ENCODE measurements at places on chromosomes 6 and 20.
A peak's percentile ranks its signal among the peaks of the same experiment; 100 is the strongest.

- no peak for DNase-seq
Measured at GRCh38 chr20:5484346-5484745, 167.6 kb upstream of the PROKR2 start.

DNA sequence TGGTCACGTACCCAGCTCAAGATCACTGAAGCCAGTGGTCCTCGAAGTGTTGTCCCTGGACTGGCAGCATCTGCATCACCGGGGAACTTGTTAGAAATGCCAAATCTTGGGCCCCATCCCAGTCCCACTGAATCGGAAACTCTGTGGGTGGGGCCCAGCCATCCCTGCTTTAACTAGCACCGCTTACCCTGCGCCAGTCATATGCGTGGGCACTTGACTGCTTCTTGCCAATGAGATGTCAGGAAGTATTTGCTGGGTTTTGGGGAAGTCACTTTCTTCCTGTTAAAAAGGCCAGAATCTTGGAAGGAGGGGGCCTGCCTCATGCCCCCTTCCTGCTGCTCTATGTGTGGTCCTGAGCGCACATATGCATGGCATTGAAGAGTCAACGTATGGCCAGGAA is 11.7 kb upstream of the SULF2 start:
- no peak for DNase-seq

DNA sequence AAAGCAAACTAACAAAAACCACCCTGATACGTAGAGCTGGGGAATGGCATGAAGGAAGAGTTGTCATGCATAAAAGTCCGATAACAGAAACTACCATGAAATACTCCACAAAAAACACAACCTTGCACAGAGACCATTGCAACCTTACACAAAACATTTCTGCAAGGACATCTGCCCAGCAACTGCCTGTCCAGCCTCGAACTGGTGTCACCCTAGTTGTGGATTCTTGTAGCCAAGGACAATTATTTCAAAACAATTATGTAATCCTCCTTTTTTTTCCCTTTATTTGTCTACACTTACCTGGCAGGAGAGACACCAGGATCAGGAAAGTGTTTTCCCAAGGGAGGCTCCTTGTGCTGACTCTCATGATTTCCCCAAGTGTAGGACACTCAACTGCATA is 232.5 kb upstream of the SYNDIG1 start:
- DNase-seq, result no peak

DNA sequence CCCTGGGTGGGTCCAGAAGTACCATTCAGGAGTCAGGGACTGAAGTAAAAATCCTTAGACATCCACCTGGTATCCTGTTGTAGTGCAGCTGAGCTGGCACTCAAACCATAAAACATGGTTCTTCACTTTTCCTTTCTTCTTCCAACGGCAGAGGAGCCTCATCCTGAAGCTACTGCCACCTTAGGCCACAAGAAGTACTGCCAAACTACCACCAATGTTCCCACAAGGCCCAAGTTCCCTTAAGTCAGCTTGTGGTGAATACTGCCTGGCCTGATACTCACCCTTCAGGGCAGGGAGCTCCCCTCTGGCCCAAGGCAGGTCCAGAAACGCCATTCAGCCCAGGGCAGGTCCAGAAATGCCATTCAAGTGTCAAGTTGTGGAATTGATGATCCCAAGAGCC is 1053.4 kb upstream of the CITED2 start:
- no peak for DNase-seq

- no peak for DNase-seq
Measured at GRCh38 chr20:46222521-46223007, 85.7 kb downstream of the CDH22 start.

DNA sequence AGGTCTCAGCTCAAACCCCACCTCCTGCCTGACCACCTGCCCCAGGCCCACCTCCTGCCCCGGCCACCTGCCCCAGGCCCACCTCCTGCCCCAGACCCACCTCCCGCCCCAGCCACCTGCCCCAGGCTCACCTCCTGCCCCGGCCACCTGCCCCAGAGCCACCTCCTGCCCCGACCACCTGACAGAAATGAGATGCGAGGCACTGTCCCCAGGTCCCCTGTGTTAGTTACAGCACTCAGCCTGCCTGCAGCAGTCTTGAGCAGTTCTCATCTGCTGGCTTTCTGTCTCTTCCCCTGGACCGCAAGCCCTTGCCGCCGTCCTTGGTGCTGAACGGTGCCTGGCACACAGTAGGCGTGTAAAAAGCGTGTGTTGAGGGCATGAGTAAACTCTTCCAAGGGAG is 79.5 kb downstream of the CDH4 start:
- no peak for DNase-seq

DNA sequence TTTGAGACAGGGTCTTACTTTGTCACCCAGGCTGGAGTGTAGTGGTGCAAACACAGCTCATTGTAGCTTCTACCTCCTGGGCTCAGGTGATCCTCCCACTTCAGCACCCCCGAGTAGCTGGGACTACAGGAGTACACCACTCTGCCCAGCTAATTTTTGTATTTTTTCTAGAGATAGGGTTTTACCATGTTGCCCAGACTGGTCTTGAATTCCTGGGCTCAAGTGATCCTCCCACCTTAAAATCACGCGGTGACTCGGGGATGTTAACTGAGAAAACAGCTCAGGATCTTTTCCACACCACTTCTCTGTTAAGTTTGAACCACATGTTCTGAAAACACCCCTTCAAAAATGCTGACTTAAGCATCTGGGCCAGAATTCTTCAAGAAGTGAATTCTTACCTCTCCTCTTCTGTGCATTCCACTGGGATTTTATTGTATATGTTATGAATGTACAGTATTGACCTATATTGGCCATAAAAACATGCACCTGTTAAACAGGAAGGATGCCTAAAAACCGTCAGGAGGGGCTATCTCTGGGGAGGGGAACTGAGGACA is 72.4 kb downstream of the SYTL3 start:
- no peak for DNase-seq

DNA sequence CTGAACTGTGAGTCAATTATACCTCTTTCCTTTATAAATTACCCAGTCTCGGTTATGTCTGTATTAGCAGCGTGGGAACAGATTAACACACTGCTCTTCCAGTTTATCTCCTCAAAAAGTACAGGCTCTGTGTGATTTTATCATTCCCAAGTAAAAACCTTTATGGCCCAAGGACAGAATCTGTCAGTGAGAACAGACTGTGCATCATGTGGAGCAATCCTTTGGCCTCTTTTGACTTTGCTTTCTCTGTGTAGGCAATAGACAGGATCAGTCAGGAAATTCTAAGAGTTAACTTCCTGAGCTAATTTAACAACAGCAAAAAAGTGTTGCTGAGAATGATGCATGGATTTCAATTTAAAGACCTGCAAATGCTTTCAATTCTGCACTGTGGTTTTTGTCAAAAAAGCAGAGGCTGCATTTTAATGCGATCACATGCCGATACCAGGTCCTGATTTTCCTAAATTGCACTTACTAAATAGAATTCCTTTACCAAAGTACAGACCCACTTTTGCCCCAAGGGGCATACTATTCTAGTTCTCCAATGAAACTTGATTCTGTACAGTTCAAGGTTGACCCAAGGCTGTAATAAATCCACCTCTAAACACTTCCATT is 246.7 kb upstream of the MARCKS start:
- DNase-seq, result no peak

DNA sequence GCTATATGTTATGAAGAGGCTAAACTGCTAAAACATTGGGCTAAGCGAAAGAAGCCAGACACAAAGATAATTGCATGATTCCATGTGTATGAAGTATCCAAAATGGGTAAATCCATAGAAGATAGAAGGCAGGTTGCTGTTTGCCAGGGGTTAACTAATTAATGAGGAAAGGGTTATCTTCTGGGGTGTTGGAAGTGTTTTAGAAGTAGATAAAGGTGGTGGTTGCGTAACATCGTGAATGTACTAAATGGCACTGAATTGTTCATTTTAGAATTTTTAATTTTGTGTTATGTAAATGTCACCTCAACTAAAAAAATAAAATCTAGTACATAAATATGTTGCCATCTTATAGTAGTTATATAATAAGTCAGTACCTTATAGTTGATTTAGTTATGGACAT is 104.4 kb upstream of the ADGRF4 start:
- DNase-seq, result no peak

GRCh38 chr6:50818020-50818419 is 651 bp upstream of the TFAP2B start:
- no peak for DNase-seq

DNA sequence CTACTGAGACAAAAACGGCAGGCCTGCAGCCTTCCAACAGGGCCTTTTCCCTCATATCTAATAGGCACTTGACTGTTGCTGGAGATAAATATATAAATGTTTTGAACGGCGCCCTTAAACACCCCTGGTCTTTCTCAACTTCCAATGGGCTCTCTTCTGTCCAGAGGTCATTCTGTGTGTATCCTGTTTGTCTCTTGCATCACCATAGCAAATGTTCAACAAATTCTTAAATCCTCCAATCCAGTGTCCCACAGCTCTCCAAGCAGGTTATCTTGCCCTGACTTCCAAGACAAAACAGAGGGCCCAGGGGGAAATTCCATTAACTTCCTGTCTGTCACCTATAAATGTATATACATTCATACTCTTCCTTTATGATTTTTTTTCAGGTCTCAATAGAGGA is 62.0 kb downstream of the OR2J2 start:
- DNase-seq, result no peak

DNA sequence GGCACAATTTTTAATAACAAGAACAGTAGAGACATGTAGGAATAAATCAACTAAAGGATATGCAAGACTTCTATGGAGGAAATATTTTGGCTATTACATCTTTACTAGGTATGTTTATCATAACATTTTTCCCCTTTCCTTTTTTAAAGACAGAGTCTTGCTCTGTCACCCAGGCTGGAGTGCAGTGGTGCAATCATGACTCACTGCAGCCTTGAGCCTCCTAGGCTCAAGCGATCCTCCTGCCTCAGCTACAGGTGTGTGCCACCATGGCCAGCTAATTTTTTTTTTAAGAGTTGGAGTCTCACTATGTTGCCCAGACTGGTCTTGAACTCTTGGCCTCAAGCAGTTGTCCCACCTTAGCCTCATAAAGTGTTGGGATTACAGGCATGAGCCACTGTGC is 37.0 kb downstream of the AKAP7 start:
- DNase-seq, result no peak

- peak; percentile 68 for DNase-seq
Measured at GRCh38 chr20:58019027-58019849, 209.2 kb downstream of the ANKRD60 start.

DNA sequence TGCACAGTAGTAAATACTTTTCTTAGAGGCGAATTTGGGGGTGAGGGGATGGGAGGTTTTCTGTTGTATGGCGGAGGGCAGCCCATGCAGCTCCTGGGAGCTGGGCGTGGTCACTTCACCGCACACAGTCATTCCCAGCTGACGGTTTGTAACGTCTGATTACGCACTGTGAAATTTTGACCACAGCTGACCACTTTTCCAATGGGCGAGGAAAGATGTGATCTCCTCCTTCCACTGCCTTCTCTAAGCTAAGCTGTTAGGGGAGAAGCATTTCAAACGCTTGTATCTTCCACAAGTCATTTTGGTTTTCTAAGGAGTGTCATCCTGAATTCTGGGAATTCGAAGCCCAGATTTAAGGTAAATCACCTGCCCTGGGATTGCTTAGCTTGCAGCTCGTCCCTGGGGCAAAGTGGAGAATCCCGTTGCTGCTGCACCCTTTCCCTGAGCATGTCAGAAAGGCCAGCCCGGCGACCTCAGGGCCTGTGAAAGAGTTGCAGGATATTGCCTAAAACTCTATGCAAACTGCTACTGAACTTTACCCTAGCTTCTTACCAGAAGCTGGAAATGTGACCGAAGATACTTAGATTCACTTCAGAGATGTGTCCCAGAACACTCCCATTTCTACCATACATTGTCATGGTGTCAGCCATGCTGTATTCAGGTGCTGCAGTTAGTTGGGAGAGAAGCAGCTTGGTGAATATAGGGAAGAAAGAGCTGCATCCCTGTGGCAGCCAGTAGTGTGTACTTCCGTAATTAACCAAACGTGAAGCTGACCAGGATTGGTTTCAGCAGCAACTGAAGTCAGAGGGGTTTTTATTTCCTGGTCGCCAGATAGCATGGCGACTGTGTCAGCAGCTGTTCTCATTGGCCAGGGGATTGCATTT is 58.9 kb downstream of the RREB1 start:
- no peak for DNase-seq

- DNase-seq, result no peak
Measured at GRCh38 chr6:112743323-112743722, 396.2 kb downstream of the RFPL4B start.

- DNase-seq, result no peak
Measured at GRCh38 chr6:34536959-34537848, 18.9 kb downstream of the SPDEF start.

DNA sequence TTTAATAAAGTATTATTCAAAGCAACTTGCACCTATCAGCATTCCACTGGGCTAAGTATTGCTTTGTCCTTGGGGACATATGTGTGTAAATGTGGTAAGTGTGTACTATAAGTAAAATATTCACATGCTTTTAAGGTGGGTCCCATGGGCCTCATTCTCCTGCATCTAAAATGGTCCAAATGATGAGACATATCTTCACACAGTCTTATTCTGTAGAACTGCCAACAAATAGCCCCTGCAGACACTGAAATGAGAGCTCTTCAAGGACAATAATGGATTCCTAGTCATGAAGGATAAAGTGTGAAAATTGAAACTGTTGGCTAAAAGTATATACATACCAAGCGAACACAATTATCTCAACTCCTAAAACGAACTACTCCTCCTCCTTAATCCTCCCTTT is 81.8 kb downstream of the SMLR1 start:
- no peak for DNase-seq

DNA sequence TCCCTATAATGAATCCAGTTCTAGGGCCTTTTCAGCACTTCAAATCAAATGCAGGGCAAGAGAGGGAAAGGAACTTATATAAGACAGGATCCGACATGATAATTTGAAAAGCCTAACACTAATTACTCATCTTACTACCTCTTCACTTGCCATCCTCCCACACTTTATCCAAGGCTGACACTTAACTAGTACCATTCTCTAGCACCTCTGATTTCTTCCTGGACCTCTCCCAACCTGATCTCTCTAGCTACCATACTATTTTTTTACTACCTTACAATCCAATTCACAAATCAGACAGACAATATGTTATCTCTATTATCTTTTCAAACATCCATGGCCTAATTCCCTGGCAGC is 50.4 kb downstream of the BTBD9 start:
- no peak for DNase-seq

- DNase-seq, result peak; percentile 96
Measured at GRCh38 chr6:85404564-85405174, 45.2 kb upstream of the NT5E start.

GRCh38 chr6:132053511-132053910 is 102.3 kb upstream of the CCN2 start:
- DNase-seq, result peak; percentile 49

DNA sequence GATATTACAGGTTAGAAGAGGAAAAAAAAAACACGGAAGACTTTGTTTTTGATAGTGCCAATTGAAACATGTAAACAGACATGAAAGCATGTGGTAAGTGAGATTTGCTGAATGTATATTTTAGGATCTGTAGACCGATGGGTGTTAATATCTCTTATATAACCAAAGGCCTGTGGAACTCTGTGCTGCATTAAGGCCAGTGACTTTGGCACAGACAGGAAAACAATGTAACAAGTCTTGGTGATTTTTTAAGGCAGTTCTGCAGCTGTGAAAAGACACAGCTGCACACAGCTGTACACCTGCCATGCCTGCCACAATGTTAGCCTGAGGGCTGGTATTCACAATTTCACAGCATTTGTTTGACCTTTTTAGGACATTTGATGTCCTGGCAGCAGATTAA is 6.1 kb downstream of the SOBP start:
- DNase-seq, result no peak
